ENCODE measurements at places on chromosomes 16 and 17.

DNA sequence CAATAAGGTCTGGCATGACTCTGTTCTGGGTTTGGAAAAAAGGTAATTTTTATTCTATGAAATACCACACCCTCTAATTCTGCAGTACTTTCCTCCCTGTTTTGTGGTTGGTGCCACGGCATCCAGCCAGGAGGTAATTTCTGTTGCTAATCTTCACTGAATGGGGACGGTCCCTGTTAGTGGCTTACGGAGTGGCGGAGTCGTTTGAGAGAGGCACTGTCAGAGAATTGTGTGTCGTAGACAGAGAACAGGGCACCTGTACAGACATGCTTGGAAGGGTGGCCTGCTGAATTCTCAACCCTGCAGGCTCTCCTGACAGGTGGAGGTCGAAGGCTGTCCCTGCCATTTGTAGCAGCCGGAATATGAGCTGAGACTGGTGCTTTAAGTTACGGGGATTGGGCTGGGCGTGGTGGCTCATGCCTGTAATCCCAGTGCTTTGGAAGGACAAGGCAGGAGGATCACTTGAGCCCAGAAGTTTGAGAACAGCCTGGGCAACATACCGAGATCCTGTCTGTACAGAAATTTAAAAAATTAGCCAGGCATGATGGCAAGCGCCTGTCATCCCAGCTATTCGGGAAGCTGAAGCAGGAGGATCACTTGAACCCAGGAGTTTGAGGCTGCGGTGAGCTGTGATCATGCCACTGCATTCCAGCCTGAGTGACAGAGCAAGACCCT, 33.2 kb downstream of the EEF2K start:
- no peak for DNase-seq

GRCh38 chr17:31596382-31597323, 205.2 kb downstream of the RAB11FIP4 start:
- no peak for DNase-seq

DNA sequence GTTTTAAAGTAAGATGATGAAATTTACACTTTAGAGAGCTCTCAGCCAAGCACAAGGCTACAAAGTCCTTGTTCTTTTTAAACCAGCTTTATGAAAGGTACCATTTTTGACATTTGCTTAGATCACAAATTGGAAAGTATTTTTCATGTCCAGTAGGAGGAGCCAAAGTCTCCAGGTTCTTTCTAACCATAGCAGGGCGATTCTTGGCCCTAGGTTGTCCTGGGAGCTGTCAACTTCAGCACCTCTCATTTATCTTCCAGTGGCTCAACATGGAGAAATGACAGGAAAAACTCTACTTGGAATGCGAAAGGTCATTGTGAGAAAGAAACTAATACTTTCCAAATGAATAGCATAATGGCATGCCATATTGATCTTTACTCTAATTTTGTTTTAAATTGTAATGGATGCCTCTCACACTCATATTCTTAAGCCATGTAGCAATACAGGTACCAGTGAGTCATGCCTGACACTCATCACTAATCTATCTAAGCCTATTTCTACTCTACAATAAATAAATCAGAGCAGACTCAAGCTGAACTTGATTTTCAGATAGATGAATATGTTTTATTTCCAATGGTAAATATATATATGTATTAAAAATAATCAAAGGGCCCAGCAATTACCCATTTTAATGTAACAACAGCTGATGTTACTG, 919.1 kb upstream of the EEF2KMT start:
- DNase-seq: peak; percentile 57

- DNase-seq: no peak
These were observed 17.3 kb upstream of the HEXD start for GRCh38 chr17:82400830-82401229.

- DNase-seq: no peak
These were observed 23.4 kb upstream of the AXIN2 start for GRCh38 chr17:65584604-65585521.

GRCh38 chr16:64094181-64094965, 1027.5 kb downstream of the CDH11 start:
- DNase-seq: no peak

DNA sequence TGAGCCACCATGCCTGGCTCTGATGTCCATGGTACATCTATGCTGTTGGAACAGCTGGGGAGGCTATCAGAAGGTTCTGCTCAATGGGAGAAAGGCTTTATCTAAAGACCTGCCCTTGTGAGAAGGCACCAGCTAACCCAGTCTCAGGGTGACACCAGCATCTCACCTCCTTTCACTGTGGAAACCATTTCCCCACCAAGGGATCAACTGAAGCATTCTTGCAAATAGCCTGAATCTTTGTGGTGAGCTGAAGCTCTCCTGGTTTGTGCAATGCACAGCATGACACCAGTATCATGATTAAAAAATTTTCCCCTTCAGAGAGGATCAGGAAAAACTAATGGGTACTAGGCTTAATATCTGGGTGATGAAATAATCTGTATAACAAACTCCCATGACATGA, 5.1 kb downstream of the CCL18 start:
- no peak for DNase-seq

- no peak for DNase-seq
These were observed 368.9 kb downstream of the UTP18 start for GRCh38 chr17:51629232-51629631.

DNA sequence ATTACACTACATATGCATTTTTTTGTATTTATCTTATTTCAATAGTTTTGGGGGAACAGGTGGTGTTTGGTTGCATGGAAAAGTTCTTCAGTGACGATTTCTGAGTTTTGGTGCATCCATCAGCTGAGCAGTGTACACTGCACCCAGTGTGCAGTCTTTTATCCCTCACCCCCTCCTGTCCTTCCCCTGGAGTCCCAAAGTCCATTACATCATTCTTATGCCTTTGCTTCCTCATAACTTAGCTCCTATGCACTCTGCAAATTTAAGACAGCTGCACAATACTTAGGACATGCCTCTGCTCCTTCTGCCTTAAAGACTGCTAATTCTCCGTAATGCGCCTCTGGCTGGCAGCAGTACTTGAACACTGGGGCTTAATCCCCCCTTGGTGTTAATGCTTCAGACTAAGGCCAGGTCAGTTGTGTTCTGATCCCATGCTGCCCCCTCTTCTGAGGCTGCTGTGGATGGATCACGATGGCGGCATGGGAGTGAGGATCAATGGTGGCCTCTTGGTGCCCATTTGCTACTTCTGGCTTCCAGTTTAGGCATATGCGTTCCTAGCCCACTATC, 146.2 kb downstream of the PARN start:
- DNase-seq: no peak

DNA sequence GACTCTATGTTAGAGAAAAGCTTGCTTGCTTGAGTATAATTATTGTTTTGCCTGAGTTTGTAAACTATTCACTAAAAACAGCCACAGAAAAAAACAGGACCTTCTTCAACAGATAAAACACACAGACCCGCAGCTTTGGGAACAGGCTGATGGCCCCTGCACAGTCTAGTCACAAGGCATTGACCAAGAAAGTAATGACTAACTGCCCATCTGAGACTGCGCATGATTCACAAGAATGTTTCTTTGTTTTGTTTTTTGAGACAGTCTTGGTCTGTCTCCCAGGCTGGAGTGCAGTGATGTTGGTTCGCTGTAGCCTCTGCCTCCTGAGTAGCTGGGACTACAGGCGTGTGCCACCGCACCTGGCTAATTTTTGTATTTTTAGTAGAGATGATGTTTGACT, 2.8 kb upstream of the ZKSCAN2 start:
- DNase-seq: no peak

DNA sequence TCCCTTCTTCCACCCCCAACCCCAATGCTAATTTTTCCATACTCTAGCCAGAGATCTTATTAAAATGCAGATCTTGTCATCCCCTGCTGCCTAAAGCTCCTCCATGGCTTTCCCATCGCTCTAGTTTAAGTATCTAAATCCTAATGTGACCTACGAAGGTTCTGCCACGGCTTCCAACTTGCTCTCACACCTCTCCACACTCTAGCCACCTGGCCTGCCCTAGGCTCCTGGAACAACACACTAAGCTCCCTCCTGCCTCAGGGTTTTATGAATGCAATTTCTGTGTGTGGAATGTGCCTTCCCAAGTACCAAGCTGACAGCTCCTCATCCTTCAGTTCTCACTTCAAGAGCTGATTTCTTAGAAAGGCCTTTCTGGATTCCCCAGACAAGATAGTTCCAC, 16.6 kb downstream of the NXPH3 start:
- DNase-seq: no peak

GRCh38 chr16:89658221-89658879, 714 bp downstream of the SPATA33 start:
- DNase-seq: no peak

DNA sequence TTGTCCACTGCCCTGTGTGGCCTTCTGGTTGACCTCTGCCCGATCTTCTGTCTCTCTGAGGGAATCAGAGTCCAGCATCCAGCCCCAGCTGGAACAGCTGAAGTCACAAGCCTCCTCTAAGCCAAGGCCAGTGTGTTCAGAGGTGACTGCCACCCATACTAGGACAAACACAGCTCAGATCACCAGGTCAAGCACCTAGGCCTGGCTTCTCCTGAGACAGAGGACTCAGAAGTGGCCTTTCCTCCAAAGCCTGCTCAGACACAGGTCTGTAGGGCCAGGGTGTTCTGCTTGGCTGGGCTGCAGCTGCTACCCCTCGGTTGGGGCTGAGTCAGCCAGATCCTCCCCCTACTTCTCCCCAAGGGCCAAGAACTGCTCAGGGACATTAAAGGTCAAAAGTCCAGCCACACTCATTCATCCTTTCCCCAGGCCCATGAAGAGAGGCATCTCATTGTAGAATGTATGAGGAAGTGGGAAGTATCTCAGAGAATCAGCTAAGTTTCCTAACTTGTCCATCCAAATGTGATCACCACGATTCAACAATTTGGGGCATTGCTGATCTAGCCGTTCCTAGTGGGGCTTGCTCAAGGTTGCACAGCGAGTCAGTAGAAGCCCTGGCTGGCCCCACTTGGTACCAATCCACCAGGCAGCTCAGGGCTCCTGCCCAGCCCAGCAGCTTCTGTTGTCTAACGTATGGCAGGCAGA, 7.6 kb downstream of the SLC46A1 start:
- no peak for DNase-seq

DNA sequence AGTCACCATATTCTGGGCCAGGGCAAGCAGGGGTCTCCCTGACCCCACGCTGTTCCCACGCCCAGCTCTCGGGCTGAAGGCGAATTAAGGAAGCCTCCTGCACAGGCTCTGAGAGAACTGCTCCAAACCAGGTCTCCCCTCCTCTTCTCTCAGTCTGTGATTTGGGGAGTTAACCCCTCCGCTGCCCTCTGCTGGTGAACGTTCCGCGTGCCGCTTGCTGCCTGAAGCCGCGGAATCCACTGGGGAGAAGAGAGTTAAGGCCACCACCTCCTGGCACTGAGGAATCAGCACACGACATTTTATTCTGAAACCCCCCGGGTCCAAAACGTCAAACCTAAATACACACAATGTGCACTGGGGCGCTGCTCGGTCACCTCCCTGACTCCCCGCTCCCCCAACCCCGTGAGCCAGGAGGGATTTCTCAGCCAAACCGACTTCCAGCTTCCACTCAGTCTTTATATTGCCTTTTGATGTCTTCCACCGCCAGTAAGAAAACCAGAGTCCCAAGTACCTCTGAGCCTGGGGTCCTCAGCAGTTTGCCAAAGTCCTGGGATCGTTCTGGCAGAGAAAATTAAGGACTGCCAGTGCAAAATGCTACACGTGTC, 54.4 kb upstream of the RCVRN start:
- no peak for DNase-seq

GRCh38 chr17:7840441-7840840, 6.4 kb downstream of the KDM6B start:
- no peak for DNase-seq

- DNase-seq: no peak
These were observed 54.8 kb downstream of the SDK2 start for GRCh38 chr17:73589363-73589980.

- no peak for DNase-seq
These were observed 11.1 kb upstream of the KIF19 start for GRCh38 chr17:74314877-74315276.

- DNase-seq: no peak
These were observed 1.0 kb downstream of the IRX3 start for GRCh38 chr16:54285414-54286089.

GRCh38 chr16:13921328-13921727, 1.4 kb downstream of the ERCC4 start:
- DNase-seq: no peak

DNA sequence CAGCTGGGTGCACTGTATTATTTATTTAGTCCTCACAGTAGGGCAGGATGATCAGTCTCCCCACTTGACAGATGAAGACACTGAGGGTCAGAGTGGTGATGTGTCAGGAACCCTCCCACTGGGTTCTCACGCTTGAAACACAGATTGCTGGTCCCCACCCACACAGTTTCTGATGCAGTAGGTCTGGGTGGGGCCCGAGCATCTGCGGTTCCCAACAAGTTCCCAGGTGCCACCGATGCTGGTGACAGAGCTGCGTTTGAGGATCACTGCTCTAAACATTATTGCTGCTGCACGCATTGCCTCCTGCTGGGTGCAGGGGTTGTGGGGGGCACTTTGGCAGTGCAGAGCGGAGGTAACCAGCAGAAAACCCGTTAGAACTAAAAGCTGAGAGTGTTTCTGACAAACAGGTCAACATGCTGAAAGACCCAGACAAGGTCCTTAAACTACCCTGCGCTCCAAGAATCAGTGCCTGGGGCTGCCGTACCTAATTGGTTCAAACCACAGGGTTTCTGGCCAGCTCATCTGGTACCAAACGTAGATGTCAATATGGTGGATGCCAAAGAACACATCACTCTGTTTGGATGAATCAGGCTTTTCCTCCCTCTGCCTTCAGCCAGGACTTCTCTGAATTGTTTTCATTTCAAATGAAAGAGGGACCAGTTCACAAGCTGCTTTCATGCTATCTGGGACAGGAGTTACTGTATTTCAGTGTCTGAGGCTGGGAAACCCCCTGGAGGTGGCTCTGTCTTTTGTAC, 76.0 kb downstream of the ABCC1 start:
- no peak for DNase-seq

GRCh38 chr17:5687646-5688045, 103.3 kb upstream of the NLRP1 start:
- DNase-seq: no peak

DNA sequence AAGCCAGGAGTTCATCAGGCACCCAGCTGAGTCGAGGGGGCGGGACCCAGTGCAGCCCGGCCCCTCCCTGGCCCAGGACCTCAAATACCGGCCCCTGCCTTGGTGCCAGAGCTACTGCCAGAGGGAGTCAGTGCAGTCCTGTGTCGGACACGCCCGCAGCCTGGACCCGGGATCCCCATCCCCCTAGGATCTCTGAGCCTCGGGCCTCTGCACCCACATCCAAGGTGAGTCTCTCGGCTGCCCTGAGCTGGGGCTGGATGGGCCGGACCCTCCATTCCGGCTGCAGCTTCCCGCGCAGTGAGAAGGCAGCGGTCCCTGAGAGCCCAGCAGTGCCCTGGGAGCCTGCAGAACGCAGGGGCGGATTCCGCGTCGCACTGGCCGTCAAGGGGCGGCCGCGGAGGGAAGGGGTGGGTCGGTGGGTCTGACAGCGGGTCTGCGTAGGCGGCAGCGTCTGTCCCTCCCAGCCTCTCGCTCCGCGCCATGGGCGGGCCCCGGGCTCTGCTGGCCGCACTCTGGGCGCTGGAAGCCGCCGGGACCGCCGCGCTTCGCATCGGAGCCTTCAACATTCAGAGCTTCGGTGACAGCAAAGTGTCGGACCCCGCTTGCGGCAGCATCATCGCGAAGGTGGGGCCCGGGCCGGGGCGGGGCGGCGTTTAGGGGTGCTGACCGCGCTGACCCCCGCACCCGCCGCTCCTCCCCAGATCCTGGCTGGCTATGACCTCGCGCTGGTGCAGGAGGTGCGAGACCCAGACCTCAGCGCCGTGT, at the start of gene DNASE1L2:
DNASE1L2 (plus strand) TSS at position 108 of the 765 bp plus-strand sequence; CDS start at position 481, 373 bp downstream.
- DNase-seq: no peak
